Activated T-helper 1 cell treated with Interleukin-2 at 50 U/mL for 16 hours (primary cell): ENCODE measurements at places on chromosomes 13 and 19.
A peak's percentile ranks its signal among the peaks of the same experiment; 100 is the strongest.

- no peak for DNase-seq
Measured at GRCh38 chr13:46119883-46120614, 15.2 kb upstream of the CPB2 start.

- peak; percentile 1 for DNase-seq
Measured at GRCh38 chr13:31431722-31432137, 232.0 kb downstream of the B3GLCT start.

DNA sequence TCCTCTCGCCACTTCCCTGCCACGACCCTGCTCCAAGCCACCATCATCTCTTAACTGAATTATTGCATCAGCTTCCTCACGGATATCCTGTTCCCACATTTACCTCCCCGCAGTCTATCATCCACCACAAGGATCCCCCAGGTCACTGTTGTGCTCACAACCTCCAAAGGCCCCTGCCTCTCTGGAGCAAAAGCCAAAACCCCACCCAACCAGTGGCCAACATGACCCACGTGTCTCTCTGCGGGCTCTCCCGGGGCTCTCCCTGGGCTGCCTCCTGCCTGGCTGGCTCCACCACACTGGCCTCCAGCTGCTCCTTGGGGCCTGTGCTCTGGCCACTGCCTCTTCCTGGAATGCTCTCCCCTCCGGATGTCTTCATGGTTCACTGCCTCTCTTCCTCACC, 809.3 kb downstream of the UQCRFS1 start:
- DNase-seq = no peak

- no peak for DNase-seq
Measured at GRCh38 chr13:24306632-24307031, 2.7 kb upstream of the C1QTNF9 start.

GRCh38 chr13:107006661-107007060, 438.7 kb upstream of the ARGLU1 start:
- DNase-seq = no peak
